ENCODE measurements at places on chromosomes 16 and 17.

DNA sequence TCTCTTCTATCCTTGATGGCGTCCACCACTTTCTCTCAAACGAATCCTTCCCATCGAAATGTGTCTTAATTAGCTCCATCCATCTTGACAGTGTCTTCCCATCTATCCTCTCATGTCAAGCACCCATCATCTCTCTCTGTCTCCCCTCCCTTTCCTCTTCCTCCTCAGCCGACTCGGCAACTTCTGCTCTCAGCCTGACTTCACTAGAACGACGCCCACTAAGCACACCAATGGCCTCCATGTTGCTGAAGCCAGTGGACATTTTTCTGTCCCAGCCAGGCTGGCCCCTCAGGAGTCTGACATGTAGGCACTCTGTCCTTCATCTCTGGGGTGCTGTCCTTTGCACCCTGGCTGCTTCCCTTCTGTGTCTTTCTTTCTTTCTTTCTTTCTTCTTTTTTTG is 2.5 kb upstream of the SPATA20 start:
- DNase-seq: no peak

DNA sequence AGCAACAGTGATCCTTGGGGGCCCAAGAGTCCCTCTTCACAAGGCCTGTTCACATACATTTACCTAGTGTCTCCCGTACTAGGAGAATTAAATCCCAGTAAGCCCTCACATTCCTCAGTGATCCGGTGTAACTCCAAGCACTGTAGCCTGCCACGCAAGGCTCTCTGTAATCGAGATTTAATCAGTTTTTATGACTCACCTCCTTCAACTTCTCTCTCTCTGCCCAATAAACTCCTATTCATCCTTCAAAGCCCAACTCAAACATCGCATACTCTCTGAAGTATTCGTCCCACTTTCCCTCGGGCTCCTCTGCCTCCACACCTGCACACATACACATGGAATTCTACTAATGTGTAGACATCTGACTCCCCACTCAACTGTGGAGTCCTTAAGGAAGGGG is 141.8 kb downstream of the CMIP start:
- no peak for DNase-seq

DNA sequence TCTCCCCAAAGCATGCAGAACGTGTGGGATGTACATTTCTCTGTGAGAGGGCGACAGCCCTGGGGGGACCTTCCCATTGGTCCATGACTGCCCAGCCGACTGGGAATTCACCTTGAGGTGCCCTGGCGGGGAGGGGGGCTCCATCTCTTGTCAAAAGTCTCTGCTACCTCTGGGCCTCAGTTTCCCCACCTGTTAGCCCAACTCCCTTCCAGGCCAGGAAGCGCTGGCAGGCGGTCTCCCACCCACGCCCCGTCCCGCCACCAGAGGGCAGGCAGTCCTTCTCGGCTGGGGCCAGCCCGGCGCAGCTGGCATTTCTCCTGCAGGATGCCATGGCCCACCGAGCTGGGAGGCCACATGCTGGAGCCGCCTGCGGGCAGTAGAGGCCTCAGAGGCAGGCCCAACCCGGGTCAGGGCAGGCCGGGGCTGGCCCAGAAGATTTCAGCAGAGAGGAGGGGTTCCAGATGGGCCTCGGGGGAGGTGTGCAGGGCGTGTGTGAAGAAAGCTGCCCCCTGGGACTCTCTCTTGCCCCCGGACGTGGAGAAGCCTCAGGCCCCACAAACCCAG is 16.6 kb downstream of the CD7 start:
- DNase-seq: peak; percentile 56

DNA sequence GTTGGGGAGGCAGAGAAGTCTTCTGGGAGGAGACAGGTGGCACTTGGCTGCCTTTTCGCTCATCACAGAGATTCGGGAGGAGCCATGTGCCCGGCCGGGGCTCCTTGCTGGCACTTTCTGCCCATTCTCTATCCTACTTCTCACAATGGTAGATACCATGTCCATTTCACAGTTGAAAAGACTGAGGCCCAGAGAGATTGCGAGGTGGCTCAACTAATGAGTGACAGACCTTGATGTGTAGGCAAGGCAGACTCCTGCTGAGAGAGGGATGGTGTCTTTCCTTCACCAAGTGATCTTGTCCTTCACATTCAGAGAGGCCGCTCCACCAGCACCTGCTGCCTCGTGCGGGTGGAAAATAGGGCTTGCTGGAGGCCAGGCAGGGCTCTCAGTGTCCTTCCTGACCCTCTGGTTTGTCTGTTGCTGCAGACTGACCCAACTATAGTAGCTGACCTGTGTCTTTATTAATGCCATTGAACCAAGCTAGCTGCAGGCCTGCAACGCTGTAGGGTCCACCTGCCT is 42.1 kb downstream of the MPRIP start:
- no peak for DNase-seq

GRCh38 chr16:86200722-86201121 is 301.8 kb downstream of the IRF8 start:
- no peak for DNase-seq

- no peak for DNase-seq
Observed at GRCh38 chr16:70494777-70495176, 28.6 kb downstream of the COG4 start.

DNA sequence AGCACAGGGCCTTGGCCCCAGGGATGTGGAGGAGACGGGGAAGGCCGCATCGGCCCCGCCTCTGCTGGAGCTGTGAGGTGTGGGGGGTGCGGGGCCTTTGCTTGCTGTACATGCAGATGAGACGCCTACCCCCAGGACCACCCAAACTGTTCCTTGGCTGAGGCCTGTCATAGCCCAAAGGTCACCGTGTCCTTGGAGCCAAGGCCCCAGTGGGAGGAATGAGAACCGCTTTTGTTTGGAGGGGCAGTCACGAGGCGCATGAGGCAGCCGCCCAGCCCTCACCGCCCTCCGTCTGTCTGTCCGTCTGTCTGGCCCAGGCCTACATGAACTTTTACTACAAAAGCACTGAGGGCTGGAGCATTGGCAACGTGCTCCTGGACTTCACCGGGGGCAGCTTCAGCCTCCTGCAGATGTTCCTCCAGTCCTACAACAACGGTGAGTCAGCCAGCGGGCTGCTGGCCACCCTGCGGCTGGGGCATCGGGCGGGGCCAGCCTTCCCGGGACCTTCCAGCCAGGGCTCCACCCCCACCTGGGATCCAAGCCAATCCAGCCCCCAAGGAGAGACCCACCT is 8.8 kb downstream of the TAX1BP3 start:
- DNase-seq: no peak

DNA sequence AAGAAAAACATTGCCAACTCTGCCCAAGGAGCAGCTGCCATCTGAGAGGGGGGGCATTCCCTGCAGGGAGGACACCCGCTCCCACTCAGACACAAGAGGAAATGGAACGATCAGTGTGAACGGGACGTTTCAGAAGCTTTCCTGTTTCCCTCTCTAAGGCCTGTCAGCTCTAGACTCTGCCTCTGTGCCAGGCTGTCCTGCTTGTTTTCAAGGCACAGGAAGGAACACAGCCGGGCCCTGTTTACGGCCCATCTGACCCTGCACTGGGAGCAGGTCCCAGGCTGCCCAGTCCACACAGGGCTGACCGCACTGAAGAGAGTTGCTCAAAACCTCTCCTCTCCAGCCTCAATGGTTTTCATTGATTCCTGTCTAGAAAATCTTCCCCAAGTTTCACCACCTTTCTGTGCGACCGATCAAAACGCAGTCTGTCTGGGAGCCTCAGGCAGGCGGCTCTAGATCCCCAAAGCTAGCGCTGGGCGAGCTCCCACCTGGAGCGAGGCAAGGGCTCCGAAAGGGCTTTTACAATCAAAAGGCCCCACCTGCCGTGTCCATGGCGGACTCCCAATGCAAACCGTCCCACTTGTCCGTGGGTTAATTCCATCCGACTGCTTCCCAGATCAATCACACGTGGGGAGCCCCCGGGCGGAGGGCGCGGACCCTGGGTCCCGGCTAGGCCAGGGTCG is 1.5 kb downstream of the PIEZO1 start:
- DNase-seq: no peak
